ENCODE measurements at places on chromosomes 11 and 22.

- DNase-seq, result no peak
Observed at GRCh38 chr22:50729391-50730012, 8.5 kb upstream of the ACR start.

DNA sequence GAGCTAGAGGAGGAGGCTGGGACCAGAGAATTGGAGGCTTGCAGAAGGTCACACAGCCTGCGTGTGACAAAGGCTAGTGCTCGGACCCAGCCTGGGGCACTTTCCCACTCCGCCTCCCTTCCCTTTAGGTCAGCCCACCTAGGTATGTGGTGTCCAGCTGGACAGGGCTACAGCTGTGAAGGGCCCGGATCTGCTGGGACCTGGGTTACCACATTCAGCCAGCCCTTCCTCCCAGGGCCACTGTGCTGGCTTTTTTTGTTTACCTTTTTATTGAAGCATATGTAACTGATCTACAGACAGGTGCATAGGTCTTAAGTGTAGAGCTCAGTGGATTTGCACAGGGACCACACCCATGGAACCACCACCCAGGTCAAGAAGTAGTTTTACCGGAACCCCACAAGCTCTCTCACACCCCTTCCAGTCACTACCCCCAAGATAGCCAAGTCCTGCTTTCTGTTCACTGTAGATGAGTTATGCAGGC is 8.7 kb downstream of the CAPN5 start:
- no peak for DNase-seq

GRCh38 chr11:1785749-1786413 is 22.2 kb upstream of the CTSD start:
- no peak for DNase-seq

DNA sequence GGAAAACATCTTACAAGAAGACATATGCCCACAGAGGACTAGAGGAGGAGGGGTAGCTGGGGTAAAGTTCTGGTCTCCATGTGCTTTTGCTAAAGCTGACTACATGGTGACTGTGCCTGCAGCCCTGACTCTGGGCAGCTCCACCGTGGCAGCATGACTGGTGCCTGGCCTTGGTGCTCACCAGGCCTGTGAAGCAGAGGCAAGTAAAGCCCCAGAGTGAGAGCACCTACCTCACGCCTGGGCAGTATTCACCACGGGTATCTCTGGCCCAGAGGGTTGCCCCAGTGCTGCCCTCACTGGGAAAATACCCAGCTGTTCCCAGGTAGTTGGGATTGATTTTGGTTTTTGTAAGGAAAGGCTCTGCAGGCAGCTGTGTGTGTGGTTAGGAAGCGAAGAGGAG is 78.3 kb downstream of the CTTN start:
- DNase-seq, result no peak

GRCh38 chr22:27107824-27108223 is 450.4 kb downstream of the MIAT start:
- no peak for DNase-seq

GRCh38 chr11:72069787-72070251 is 10.5 kb downstream of the NUMA1 start:
- DNase-seq, result no peak

- DNase-seq, result peak; percentile 12
Observed at GRCh38 chr11:17014321-17014832, at the start of gene PLEKHA7. PLEKHA7 (minus strand) TSS chr11:17014414; CDS start chr11:17014401, 13 bp downstream.

DNA sequence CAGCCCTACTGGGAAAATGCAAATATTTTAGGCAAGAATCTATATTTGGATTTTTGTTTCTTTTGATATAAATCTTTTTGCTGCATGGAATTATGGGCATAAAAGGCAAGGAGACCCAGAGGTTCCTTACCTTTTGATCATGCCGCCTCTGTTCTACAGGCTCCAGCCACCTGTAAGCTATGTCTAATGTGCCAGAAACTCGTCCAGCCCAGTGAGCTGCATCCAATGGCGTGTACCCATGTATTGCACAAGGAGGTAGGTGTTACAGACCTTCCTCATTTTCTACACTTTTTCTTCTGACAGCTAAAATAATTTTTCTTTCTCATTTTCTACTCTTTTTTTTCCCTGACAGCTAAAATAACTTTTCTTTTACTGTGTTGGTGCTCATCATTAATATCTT is 8.2 kb upstream of the BACE1-AS start:
- DNase-seq, result no peak

All from stimulated activated naive CD4-positive, alpha-beta T cell treated with Interleukin-2 at 50 U/mL for 16 hours (primary cell).